ENCODE measurements at places on chromosomes 5 and 9.
A peak's percentile ranks its signal among the peaks of the same experiment; 100 is the strongest.

DNA sequence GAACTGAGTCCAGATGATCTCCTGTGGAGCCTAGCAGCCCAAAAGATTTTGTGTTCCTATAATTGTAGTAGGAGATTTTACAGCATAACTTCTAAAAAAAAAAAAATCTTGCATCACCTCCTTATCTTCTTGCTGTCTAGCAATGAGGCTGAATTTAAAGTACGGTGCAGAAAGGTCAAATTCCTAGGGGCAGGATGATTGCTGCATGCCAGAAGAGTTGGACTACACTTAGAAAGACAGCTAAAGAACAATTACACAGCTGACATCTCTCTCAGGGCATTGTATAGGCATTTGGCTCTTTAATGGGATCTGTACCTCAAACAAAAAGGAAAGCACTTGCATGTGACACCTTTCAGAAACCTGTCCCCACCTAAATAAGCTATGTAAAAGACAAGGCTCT is 443.2 kb downstream of the HCN1 start:
- DNase-seq: no peak

- no peak for DNase-seq
Measured at GRCh38 chr5:161134083-161134482, 282.1 kb upstream of the ATP10B start.

- DNase-seq: no peak
Measured at GRCh38 chr9:126173401-126173800, 153.2 kb upstream of the MVB12B start.

DNA sequence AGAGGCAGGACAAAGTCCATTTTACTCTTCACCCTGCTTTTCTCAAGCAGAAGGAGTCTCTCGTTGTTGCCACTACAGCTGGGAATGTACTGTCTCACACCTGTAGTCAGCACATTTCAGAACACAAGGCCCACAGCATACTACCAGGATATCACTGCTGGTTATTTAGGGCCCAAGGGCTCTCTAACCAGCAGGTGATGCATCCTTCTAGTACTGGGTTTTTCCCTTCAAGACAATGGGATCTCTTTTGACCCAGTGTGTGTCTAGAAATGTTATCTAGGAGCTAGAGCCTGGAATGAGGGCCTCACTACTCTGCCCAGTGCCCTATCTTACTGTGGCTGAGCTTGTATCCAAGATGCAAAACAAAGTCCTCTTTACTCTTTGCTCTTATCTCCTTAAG is 235.1 kb upstream of the PRR16 start:
- no peak for DNase-seq

DNA sequence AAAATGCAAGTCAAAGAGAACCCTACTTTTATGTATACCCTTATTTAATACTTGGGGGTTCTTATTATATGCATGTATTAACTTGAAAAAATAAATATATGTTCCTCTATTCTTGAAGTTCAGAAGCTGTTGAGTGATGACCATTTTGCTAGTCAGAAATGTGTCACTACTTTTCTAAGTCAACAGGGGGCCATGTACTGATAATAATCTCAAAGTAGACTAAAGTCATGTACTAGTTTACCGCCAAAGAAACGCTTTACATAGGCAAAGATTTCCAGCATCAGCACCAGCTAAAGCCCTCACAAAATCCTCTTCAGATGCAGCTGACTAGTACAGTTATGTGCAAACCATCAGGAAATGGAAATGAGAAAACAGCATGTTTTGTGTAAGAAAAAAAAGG is 5.7 kb upstream of the BHMT start:
- no peak for DNase-seq

DNA sequence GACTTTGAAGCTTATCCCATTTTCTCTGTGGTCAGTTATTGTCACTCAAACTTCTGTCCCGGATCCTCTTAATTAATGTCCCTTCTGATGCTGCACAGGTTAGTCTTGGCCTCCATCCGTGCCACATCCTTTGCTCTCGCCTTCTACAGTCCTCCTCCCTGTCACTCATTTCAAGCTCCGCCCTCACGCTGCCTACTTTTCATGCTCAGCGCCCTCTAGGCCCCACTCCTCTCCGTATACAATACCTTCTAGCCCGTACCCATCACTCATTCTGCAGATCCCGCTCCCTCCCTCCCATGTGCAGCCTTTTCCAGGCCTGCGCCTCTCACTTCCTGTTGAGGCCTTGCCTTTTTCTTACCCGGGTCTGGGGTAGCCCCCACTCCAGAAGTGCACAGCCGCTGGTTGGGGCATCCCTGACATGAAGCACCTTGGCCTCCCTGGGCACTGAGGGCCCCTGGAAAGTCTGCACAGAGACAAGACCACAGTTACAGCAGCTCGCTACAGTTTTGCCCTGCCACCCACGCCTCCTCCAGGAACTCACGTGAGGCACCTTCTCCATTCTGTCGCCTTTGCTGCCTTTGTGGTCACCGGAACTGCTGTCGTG is 88.5 kb upstream of the SLC25A48 start:
- no peak for DNase-seq

- DNase-seq: no peak
Measured at GRCh38 chr9:138066049-138066448, 188.5 kb downstream of the CACNA1B start.

GRCh38 chr5:179762079-179762780 is 29.6 kb downstream of the MAML1 start:
- DNase-seq: no peak

DNA sequence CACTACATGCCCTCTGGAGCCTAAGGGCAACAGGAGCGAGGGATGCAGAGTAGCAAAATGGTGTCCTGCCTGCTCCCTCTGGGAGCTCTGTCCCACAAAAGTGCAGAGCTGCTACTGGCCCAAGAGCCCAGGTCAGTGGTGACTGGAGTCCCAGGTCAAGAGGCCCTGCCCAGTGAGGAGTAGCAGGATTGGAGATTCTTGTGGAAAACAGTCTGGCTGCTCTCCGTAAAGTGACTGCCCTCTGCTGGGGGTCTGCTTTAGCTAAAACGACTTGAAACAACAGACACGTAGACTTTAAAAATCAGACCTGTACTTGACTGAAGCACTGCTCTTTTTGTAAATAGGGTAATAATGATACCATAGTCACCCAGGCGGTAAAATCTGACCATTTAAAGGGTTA is 917.0 kb downstream of the MAT2B start:
- DNase-seq: peak; percentile 77

DNA sequence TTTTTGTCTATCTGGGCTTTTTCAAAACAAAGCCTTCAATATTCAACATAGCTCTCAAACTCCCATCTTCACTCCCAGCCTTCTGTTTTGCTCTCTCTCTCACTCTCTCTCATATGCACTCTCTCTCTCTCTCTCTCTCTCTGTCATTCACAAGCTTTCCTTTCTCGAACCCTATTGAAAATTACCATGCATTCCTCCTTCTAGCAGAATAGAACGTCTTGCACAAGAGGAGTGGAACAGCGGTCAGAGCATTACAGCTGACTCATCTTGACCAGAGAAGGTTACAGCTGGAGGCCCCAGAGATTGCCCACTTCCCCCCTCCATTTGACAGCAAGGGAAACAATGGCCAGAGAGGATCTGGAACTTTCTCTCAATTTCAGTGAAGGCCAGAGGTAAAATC is 51.0 kb upstream of the LIFR start:
- DNase-seq: peak; percentile 97

DNA sequence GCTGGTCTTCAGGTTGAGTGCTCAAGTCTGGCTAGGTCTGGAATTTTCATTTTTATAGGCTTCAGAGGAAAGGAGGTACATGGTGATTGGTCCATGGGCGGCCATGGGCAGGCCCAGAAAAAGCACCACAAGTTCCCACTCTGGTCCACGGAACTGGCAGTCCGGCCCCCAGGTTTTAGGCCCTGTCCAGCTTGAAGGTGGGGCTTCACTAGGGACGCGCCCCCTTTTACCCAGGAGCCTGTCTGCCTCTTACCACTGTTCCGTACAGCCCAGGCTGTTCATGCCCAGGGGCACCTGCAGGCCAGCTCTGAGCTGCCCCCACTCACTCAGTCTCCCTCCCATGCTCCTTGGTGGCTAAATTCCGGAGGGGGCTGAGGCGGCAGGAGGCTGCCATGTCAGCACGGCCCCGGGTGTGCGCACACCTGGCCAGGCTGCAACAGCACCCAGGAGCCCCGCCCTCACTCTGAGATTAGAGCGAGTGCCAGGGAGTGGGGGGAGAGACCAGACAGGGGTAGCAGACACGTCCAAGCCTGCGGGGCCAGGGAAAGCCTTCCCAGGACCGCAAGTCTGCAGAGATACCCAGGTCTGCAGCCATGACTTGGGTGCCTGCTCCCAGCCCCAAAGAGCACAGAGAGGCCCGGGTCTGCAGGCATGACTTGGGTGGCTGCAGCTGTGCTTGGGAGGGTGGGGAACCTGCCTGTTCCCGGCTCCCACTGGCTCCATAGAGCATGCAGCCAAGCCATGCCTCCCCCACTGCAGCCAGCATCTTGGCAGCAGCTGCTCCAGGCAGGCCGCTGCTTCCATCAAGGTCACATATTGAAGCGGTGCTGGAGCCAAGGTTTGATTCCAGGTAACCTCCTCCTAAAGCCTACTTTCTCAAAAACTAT is 390.2 kb upstream of the SGCD start:
- DNase-seq: no peak

DNA sequence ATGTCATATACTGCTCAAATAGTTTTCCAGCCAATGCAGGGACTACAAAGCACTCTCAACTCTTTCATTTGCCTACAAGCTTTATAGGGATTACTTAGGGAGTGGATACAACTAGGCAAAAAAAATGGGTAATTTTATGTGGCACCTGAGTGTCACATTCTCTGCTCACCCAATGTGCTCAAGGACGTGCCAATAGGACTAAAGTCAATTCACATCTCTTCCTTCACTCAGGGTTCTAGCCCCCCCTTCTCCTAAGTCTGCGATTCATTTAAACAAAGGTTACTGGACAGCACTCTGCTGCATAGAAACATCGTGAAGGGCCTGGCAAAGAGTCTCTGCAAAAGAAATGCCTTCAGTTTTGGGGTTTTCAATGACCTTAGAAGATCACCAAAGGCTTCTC is 142.3 kb downstream of the TSSK1B start:
- DNase-seq: peak; percentile 36

- peak; percentile 48 for DNase-seq
Measured at GRCh38 chr9:110255034-110255462, 1.3 kb downstream of the TXN start.

- no peak for DNase-seq
Measured at GRCh38 chr5:96503501-96504236, 70.6 kb upstream of the PCSK1 start.

DNA sequence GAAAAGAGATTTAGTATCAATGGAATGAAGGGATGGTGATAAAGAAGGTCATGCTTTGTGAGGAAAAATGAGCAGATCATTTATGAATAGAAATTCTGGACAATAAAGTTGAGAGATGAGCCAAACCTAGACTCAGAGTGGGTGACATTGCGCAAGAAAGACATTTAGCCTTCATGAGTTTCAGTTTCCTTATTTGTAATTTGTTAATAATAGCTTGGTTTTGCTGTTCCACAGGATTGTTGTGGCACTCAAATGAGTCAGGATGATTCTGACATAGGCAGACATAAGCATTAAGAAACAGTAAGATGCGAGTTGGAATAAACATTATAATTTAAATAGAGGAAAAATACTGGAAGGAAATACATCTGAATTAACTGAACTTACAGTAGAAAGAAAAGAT is 34.8 kb downstream of the ITGA2 start:
- DNase-seq: peak; percentile 86
